ENCODE measurements at places on chromosomes 1 and 21.
A peak's percentile ranks its signal among the peaks of the same experiment; 100 is the strongest.

DNA sequence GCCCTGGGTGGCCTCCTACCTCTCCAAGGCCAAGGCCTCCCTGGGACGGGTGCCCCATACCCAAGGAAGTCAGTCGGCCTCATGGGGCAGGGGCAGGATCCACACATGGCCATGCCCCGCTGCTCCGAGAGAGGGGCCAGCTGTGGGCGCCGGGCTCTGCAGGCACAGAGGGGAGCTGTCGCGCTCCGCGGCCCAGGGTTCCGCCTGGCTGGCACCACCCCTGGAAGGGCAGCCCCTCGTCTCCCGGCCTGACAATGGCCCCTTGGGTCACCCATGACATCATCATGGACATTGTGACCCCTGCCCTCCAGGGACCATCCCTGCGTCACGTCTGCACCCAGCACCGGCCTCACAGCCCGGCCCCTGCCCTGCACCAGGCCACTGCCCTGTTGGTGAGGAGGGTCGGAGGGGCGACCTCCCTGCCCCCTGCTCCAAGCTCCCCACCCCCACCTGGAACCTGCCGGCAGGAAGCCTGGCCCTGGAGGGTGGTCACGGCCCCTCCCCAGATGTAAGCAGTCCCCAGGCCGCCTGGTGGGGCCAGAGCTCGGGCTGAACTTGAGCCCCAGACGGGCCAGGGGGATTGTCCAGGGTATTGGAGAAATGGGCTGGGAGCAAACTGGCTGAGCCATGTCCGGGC lies 5.8 kb downstream of the TTLL10 start:
- no peak for DNase-seq

- DNase-seq, result no peak
These were observed 136.0 kb downstream of the PLXNA2 start for GRCh38 chr1:208108213-208108608.

GRCh38 chr1:31781756-31782371 lies 17.7 kb upstream of the ADGRB2 start:
- peak; percentile 17 for DNase-seq

- DNase-seq, result no peak
These were observed 73.5 kb upstream of the KAZN start for GRCh38 chr1:14524826-14525636.

DNA sequence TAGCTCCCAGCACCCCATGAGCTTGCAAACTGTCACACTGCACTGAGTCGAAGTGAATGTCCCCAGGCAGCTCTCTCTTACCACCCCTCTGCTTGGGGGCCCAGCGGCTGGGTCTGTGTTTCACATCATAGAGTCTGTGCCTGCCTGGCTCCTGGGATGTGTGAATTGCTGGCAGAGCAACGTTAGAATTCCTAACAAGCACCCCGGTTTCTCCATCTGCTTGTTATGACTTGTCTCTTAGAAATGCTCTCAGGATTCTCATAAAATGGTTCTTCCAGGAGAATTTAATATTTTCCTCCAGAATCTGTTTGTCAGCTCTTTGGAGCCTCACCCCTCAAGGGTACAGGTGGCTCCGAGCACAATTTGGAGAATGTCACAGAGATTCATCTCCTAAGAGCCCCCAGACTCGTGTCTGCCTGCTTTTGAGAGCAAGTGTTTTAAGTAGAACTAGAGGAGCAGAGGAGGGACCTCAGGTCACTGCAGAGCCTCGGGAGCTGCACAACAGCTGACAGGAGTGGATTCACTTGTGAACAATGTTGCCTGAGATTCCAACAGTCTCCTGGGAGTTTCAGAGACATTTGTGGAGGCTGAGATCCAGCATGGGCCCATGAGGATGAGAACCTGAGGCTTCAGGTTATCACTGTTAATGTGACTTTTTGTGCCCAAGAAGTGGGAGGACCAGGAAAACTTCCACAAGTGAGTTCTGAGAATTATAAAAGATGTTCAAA lies 131.5 kb downstream of the KCNJ6 start:
- no peak for DNase-seq

DNA sequence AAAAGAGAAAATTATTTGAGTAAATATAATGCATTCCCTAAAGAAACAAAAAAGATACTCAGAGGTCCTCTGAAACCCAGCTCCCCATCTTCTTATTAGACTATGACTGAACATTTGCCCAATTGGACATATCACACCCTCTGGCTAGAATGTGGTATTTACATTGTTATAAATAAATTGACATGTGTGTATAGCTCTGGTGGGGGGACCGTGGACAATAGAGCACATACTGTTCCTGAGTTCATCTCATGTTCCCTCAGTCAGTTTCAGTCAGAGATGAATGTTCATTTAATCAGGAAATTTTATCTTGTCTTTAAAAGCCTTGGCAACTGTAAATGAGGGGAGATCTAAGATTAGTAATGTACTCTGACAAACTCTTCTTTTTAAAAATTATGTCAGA lies 459.3 kb upstream of the ADAMTS5 start:
- no peak for DNase-seq

- no peak for DNase-seq
These were observed 170.9 kb upstream of the SYT6 start for GRCh38 chr1:114324662-114324965.

DNA sequence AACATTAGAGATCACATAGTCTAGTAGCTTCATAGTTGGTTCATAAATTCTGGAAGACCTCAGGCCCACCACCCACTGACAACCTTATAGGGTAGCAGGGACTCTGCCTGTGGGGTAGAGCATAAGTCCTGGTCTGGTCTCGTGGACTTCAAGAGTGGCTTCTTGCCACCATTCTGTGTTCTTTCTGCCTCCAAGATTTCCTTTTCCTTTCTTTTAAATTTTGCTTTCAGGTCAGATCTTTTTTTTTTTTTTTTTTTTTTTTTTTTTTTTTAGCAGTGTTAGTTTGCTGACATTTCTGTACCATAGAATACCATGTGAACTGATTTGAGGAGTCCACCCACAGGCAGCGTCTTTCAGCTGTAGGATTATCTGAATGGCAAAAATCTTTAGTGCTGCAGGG lies 28.5 kb downstream of the MTR start:
- no peak for DNase-seq

- peak; percentile 12 for DNase-seq
These were observed 420.1 kb downstream of the DPYD start for GRCh38 chr1:97500760-97501159.

DNA sequence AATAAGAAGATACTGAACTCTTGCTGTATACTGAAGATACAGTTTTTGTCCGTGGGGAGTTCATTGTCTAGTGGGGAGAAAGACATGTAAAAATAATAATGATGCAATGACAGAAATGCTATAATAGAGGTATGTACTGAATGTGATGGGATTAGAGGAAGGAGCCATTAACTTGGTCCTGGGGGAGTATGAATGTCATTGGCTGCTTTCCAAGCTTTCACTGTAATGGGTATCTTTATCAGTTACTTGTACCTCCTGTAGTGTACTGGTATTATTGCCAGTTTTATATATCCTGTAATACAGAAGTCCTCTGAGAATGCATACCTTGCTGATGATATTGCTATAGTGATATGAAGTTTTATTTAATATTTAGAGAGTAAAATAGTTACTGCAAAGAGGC lies 7.4 kb downstream of the BTBD8 start:
- no peak for DNase-seq

DNA sequence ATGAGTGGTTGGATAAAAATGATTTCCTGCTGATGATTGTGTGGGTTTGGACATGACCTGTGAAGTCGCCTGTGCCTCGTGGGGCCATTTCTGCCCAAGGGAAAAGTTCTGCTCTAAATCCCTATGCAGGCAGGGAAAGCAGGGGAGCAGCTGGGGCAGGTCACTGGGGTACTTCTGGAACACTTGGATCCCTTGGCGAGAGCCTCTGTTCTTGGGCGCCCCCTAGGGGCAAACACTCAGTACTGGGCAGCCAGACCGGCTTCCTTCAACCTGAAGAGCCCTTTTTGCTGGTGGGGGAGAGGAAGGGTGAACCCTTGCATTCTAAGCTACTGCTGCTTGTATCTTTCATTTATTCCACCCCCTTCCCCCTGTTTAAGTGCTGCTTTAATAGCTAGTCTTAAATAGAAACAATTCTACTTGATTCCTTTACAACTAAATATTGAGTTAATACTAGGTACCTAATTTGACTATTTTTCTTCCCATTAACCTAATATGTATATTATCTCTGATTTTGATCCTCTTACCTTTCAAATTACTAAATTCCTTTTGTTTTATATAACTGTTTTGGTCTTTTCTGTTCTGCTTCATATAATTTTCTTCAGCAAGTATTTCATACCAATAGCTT lies 5.1 kb upstream of the CLEC20A start:
- no peak for DNase-seq

DNA sequence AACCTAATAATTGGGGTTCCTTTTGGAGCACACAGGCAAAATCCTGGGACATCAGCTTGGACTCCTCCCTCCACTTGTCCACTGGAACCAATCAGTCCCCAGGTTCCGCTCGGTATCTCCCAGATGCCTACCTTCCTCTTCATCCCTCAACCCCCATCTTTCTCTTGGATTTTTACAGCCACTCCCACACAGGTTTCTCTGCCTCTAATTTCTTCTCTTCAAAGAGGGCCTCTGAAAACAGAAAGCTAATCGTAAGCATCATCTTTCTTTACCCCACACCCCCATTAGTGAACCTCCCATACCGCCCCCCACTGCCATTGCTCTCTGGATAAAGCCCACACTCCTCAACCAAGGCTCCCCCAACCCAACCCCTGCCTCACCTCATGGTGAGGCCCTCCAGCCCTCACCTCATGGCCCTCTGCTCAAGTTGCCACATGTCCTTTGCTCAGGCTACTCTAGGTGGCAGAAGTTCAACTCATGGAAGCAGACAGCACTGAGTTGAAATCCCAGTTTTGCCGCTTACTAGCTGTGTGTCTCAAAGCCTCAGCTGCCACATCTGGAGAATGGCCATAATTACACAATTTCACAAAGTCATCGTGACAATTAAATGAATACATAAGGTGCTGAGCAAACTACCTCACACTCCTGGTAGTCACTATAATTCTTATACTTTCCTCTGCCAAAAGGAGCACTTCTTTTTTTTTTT lies 18.1 kb upstream of the WASF2 start:
- no peak for DNase-seq

DNA sequence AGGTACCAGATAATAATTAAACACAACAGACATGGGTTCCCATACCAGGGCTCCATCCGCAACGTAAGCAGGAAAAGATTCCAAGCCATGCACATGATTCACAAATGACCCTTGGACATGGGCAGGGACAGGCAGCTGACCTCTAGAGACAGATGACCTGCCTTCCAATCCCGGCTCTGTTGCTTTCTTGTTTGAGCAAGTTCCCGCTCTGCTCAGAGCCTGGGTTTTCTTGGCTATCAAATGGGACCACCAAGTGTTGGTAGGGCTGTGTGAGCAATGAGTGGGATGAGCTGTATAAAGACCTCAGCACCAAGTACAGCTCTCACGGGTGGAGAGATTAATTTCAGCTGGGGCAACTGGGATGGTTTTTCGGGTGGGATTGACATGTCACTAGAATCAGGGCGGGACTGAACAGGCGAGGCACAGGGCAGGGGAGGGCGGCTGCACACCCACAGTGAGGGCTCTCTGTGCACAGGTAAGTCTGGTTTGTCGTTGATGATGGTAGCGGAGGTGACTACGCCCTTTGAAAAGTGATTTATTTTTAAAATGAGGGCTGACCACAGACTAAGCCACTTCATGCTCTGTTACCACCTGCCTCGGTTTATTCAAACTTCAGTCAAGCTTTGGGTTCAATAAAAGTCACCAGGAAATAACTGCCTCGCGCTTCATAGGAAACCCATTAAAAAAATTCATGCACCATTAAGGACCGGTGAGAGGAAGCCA lies 57.5 kb upstream of the IFFO2 start:
- no peak for DNase-seq

GRCh38 chr1:32981003-32981901 lies 16.6 kb upstream of the RNF19B start:
- peak; percentile 31 for DNase-seq

All from hippocampal formation (tissue), 2 donors.